Activated CD8-positive, alpha-beta memory T cell treated with anti-CD3 and anti-CD28 coated beads for 48 hours (primary cell): ENCODE measurements at places on chromosomes 11 and 22.

- DNase-seq = no peak
These were observed 106.2 kb upstream of the BID start for GRCh38 chr22:17880468-17880867.

DNA sequence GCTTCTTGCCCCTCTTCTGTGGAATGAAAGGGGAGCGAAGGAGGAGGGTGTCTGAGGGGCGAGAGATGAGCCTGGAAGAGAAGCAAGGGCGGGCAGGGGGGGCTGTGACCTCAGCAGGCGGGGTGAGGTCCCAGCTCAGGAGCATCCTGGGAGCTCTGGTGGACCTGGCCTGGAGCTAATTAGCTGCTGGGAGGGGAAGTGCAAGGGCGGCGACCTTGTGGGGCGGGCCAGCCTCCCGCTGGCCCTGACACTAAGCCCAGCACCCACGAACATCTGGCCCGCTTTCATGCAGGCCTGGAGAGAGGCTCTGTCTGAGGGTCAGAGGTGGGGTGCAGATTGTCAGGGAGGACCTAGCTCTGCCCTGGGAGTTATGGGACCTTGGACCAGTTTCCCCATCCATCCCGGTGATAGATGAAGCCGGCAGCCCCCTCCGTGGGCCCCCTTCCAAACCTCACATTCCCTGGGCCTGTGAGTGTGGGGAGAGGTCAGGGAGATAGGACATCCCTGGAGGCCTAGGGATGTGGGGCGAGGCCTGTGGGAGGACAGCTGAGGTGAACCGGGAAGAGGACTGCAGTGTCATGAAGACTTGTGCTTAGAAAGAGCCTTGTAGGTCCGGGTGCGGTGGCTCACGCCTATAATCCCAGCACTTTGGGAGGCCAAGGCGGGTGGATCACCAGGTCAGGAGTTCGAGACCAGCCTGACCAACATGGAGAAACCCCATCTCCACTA, 28.5 kb upstream of the CD82 start:
- DNase-seq = no peak

DNA sequence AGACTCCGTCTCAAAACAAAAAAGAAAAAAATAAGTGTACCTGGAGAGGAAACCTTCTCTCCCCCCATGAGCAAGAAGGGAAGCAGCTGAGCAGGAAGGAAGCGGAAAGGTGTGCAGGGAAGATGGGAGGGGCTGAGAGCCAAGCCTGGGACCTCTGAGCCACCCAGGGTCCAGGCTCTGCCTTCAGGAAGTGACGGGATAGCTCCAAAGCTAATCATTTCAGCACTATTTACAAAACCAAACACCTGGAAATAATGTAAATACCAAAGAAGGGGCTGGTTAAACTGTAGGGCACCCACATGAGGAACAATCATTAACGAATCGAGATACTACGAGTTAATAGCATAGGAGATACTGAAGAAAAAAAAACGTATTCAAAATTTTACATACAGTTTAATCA, 27.9 kb downstream of the ARRB1 start:
- no peak for DNase-seq

DNA sequence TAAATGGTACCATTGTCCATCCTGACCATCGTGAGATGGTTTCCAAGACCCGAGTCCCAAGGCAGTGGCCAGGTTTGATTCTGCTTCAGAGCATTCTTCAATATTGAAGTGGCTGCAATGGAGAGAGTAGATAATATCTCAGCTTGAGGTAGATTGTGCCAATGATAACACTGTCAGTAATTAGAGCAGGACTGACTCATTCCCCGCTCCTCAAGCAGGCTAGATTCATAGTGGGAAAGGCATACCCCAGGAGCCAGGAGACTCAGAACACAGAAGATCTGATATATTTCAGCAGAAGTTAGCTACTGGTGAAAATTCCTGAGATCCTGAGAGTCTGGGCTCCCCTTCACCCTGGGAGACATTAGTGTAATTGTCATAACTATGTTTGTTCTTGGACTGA, 55.6 kb upstream of the LARGE1 start:
- DNase-seq = no peak

- DNase-seq = no peak
These were observed 100.0 kb downstream of the TMEM135 start for GRCh38 chr11:87137711-87138110.

DNA sequence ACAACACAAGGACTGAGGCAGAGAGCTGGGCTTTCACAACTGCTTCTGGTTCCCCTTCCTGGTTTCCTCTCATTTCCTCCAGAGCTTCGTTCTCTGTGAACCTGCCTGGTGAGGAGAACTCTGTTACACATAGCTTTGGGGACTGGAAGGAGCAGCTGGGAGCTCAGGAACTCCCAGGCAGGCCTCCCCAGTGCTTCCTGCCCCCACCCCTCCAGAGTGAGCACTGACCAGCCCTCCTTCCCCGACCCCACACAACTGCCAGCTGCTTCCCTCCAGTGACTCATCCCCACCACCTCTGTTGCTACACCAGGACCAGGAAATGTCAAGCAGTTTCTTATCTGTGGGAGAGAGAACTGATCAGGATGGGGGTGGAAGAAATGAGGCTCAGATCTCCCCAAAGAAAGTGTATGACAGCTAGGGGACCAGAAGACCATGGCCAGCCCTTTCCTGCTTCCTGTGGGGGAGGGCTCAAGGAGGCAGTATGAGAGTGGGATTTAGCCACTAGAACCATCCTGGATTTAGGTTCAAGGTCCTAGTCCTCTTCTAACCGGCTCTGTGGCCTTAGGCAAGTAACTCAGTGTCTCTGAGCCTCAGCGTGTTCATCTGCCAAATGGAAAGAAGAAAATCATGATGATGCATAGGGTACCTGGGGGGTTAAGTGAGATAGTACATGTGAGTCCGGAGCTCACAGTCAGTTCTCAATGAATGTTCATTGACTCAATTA, 4.5 kb upstream of the TP53I11 start:
- DNase-seq = no peak

- DNase-seq = no peak
These were observed 61.3 kb upstream of the RASD2 start for GRCh38 chr22:35479359-35479758.

GRCh38 chr11:518463-519202, 11.6 kb upstream of the RNH1 start:
- DNase-seq = peak; percentile 93

GRCh38 chr11:75896843-75897419, 81.9 kb downstream of the UVRAG start:
- no peak for DNase-seq

DNA sequence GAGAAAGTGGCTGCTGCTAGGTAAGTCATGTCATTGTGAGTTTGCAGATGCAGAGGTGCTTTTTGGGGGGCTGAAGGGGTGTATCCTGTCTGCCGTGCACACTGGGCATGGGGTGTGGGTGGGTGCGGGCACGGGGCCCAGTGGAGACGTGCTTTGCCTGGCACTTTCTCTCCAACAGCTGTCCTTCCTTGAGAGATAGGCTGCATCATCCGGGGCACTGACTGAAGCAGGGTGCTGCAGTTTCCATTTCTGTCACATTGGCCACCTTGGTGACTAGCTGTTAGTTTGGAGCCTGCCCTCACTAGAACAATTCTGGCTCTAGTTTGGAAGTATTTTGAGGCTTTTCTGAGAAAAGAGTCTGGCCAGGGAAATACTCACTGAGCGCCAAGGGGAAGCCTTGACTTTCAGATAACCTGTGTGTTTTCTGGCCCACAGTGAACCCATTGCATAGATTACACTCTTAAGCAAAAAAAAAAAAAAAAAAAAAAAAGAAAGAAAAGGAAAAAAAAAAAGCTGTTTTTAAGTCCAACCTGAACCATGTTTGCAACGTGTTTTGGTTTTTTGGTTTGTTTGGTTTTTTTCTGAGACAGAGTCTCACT, 219.2 kb downstream of the NAV2 start:
- DNase-seq = no peak

GRCh38 chr22:19723983-19724827, 866 bp downstream of the GP1BB start:
- no peak for DNase-seq

GRCh38 chr11:26782220-26782965, 60.5 kb upstream of the SLC5A12 start:
- no peak for DNase-seq

DNA sequence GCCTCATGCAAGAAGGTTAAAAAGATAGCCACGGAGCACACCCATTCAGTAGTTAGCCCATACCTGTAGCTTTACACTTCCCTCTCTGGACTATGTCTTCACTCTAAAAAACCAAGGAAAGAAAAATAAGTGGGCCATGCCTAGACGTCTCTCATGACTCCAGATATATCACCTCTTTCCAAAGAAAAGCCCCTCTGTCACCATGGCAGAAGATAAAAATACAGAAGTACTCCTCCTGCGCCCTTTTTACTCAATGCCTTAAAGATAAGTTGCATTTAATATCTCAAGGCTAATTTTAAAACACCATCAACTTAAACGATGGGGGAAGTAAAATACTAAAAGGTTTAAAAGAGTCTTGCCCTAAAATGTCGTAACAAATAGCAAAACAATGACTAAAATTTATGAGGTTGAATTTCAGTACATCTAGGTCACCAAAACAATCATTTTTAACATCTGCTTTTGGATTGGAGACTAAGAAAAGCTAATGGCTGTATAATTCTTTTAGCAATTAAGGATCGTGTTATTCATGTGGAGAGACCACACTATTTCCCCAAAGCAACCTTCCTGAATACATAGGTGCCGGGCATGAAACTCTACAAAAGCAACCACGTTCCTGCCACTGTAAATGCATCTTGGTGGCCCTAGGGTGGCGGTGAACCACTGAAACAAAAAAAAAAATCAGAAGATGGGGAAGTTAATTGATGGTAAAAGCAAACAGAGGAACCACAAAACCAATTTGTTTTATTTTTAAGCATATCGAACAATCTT, 46.0 kb downstream of the CELF1 start:
- DNase-seq = no peak

DNA sequence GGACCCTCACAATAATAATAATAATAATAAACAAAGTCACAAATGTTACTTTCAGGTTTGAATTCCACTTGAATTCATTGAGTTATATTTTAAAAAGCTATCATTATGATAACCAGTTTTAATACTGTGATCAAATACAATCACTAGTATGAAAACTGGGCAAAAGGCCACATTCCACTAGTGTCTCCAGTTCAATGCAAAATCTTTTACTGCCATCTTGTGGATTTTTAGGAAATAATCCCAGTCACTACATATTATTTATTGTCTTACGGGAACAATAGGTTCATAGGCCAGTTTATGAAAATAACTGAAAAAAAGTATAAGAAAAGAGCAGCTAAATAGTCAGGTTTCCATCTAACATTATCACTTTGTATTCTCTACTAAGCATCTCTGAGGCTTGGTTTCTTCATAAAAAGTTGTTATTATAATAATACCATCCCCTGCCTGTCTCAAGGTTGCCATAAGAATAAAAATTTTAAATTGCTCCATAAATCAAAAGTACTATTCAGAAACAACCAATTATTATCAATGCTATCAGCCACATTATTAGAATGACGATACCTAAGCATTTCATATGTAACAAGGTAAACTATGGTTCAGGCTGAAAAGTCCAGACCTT, 533.9 kb upstream of the CCDC90B start:
- no peak for DNase-seq

DNA sequence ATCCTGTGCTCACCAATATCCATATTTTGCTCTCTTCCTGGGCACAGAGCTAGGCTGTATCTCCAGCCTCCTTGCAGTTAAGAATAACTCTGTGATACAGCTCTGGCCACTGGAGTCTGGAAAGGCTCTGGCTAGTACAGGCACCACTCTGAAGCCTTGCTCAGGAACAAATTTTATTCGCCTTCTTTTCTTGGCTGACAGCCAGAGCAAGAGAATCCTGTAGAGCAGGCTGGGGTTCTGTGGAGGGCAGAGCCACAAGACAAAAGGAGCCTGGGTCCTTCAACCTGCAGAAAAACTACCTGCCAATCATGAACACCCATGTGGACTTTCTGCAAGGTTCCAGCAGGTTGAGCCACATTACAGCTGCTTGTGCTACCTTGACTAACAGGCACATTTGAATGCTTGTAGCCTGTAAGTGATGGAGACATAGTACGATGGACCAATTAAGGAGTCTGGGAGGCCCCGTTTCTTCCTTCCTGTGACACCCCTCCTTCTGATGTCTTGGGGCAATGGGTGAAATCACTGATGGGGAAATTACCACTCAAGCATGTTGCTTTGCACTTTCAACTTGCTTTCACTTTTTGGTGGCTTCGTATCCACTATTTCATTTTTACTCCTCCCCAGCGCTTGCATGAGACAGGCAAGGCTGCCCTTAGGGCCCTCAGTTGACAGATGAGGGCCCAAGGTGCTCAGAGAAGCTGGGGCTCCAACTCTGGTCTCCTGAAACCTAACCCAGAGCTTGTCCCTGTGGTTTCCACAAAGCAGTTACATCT, 267.2 kb upstream of the SYN3 start:
- DNase-seq = no peak

DNA sequence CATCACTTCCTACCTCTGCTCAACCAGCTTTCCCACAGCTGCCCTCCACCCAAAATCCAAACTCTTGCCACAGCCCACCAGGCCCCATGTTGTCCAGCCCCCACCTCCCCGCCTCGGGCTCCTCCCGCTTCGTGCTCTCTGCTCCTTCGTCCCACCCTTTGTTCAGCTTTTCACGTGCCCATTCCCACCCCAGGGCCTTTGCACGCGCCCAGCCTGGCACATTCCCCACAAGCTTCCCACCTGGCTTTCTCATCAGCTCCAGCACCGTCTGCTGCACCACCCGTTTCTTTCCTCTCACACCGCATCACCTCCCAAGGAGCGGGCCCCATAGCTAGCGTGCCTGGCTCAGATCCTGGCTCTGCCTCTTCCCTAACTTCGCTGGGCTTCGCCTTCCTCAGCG, 54.8 kb downstream of the SCUBE1 start:
- no peak for DNase-seq

DNA sequence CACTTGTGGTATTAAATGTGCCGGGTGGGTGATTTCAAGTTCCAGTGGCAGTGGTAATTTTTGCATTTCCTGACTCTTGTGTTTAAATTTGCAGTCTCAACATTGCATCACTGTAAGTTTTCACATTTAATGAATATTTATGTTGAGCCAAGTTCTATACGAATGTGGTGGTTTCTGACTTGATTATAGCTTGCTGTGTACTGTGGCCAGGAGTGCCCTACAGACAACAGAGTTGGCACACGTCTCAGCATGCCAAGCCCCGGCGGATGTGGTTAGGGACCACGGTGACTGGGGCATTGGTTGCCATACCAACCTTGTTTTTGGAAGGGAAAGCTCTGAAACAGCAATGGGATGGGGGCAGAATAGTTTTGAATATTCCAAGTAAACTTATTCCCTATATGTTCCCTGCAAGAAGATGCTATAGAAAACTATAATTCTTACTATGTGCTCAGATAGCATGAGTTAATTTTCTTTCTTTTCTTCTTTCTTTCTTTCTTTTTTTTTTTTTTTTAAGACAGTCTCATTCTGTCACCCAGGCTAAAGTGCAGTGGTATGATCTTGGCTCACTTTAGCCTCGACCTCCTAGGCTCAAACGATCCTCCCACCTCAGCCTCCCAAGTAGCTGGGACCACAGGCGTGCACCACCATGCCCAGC, 16.0 kb downstream of the ZNRF3 start:
- no peak for DNase-seq

DNA sequence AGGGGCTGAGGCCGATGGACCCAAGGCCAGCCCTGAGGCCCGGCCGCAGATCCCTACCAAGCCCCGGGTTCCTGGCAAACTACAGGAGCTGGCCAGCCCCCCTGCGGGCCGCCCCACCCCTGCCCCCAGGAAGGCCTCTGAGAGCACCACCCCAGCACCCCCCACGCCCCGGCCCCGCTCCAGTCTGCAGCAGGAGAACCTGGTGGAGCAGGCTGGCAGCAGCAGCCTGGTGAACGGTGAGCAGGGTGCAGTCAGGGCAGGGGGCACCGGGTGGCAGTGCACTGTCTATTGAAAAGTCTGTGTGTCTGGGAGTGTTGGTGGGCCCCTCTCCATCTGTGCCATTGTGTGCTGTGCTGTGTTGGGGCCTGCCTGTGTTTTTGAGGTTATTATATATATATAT, 16.1 kb downstream of the MICALL1 start:
- DNase-seq = no peak

GRCh38 chr11:113204280-113204679, 110.1 kb upstream of the TTC12 start:
- DNase-seq = no peak
